ENCODE measurements at places on chromosomes 1 and 21.

DNA sequence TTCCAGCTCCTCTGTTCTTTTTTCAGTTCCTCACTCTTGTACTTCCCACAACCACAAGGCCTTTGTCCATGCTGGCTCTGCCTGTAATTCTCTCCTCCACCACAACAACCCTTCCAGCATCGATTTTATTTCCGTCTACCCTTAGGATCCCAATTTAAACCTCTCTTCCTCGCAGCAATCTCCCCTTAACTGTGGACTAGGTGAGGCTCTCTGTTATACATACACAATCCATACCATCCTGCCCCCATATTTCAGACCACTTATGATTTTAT is 90.4 kb upstream of the ZC3H11B start:
- DNase-seq = no peak

DNA sequence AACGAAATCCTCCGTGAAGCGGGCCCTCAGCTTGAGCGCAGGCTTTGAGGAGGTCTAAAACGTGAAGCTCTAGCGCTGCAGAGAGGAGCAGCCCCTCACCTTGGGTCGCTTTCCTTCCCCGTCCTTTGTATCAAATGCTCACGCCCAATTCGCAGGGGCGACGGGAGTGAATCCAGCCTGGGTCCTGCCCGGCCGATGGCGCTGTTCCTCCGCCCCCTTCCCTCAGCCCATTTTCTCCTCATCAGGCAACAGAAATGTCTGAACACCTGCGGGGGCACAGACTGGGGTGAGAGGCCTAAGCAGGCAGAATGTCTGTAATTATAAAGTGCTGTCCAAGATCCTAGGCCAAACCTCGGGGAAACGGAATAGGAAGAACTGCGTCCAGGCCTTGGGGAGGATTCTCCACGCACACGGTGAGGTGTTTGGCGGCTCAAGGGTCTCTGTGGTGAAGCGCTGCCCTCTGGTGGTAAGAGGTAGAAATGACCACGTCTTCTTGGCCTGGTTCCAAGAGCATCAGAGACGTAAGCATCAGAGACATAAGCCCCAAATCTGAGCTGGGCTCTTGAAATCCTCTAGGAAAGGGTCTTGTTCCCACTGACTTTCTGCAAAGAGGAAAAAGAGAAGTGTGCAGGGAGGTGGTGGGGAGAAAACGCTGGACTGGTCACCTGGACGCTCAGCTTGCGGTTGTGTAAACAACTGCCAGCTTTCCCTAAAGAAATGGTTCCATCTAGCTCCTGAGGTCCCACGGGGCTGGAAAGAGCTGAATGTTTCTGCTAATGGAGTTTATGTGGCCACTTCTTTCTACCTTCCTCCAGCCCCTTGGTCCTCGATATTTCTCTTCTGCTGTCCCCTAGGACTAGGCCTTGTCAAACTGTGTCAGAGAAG is 92.1 kb upstream of the CD53 start:
- peak; percentile 51 for DNase-seq

DNA sequence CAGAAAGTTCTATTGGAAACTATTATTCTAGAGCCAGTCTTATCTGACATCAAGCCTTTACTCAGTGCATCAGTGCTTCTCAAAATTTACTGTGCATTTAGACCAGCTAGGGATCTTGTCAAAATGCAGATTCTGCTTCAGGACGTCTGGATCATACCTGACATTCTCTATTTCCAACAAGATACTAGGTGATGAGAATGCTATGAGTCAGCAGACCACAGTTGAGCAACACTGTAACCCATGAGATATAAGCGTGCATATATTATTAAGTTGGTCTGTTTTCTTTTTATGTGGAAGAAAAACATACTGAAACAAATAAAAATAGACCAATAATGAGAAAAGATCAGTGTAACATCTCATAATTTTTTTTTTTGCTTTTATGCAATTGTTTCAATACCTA is 40.4 kb upstream of the KCNH1 start:
- no peak for DNase-seq

GRCh38 chr1:186244825-186245224 is 130.2 kb downstream of the TPR start:
- DNase-seq = no peak

- DNase-seq = peak; percentile 42
Observed at GRCh38 chr1:212749821-212750535, 41.6 kb downstream of the NSL1 start.

DNA sequence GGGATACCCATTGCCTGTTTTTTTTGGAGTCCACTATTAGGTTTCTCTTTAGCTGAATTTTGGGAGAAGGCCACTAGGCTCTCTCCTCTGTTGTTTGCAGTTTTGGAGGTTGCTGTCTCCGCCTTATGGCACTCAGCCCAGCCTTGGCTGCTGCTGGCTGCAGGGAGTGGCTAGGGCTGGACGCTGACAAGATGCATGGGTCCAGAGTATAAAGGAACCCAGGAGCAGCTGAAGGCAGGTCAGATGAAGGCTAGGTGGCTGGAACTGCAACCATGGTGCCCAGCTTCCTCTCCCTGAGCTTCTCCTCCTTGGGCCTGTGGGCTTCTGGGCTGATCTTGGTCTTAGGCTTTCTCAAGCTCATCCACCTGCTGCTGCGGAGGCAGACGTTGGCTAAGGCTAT is at the start of gene CYP4B1:
Gene CYP4B1 (plus strand): TSS at position 237 of the 400 bp plus-strand sequence. CDS start 36 bp downstream, at position 273.
- DNase-seq = no peak
